ENCODE measurements at places on chromosomes 11 and 22.

DNA sequence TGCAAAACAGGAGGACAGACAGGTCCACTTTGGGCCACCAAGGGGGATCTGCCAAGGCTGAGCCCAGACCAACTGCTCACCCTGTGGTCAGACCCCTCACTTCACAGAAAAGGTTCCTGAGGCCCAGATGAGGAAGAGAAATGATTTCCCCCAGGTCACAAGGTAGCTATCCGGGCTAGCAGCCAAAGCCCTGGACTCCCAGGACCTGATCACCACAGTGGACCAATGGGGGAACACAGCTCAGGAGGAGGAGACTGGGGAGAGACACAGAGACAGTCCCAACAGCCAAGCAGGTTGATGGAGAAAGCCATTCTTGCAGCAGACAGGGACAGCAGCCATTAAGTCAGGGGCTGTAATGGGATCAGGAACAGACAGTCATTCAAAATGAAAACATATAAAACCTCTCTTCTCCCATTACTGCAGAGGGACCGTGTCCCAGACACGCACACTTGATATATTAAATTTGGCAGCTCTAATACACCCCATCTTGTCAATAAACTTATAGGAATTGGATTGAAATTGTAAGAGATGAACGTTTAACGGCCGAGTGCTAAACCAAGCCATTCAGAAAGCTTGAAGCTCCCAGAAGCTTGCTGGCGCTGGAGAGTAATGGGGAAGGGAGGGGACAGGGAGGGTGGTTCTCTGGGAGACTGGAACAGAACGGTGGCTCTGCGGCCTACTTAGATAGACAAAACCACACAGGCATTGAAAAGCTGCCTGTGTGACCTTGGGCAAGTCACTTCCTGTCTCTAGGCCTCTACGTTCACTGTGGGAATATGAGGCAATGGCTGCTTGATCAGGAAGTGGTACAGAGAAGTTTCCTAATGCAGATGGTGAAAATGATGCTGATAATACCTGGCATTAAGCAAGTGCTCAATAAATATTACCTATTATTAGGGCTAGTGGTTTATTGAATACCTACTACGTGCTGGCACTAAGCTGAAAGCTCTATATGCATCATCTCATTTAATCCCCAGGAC is 16.0 kb downstream of the ZMAT5 start:
- no peak for DNase-seq

DNA sequence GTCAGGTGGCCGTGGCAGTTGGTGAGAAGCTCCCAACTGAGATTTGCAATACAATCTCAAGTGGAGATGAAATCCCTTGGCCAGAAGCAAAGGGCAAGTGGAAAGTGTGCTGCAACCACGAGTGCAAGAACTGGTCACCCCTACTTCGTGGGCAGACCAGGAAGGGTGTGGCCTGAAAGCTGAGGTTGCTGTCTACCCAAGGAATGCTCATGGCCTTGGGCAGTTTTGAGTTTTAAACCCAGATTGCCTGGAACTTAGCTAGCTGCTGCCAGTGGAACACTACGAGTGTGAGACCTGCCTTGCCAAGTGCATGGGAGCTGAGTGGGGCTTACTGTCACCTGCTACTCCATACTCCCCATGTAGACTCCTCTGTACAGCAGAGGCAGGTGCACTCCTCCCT is 113.3 kb upstream of the FAT3 start:
- DNase-seq = no peak

DNA sequence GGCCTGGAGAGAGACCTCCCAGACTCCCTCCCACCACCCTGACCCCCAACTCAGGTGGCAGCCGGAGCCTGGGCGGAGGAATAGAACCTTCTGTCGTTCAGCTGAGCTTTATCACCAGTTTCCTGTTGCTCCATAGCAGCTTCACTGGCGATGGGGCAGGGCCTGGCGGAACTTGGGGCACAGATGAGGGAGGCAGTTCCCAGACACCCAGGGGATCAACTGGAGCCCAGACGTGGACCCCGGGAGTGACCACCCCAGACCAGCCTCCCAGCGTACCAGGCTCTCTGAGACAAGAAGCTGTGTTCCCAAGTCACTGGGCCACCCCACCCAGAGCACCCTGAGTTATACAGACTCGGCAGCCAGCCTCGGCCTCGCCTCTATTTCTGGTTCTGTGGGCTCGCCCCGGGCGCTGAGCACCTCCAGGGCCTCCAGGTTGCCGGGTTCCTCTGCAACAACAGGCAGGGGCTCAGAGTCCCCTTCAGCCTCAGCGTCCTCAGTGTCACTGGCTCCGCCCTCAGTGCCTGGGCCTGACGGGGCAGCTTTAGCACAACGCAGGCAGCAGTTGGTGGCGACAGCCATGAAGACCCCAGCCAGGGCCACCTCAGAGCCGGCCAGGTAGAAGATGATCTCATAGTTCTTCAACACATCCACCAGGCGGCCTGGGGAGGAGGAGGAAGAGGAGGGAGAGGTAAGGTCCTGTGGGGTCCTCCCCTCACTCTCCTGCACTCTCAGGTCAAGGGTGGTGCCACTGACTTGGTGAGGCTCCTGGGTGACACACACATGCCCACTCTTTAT is 5.7 kb downstream of the SLC16A8 start:
- no peak for DNase-seq

GRCh38 chr11:65973439-65974110 is 12.0 kb downstream of the SART1 start:
- no peak for DNase-seq

DNA sequence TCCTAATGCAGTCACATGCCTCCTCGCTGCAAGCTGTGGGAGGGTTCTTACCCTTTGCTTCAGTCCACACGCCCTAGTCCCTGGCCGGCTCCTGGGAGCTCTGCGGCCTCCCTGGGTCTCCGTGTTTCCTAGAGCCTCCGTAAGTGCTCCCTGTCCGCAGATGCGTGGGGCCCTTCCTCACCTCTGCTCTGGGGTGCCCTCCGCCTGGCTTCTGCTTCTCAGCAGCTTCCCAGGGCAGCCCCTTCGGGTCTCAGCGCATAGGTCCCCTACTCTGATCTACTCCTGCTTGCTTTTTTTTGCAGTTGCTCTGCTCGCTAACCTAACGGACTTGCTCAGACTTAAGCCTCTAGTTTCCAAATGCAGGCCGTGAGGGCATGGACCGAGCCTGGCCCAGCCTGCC is 22.4 kb downstream of the CAPN1 start:
- DNase-seq = peak; percentile 33
